BJ (cell line): ENCODE measurements at places on chromosomes 3 and 15.

DNA sequence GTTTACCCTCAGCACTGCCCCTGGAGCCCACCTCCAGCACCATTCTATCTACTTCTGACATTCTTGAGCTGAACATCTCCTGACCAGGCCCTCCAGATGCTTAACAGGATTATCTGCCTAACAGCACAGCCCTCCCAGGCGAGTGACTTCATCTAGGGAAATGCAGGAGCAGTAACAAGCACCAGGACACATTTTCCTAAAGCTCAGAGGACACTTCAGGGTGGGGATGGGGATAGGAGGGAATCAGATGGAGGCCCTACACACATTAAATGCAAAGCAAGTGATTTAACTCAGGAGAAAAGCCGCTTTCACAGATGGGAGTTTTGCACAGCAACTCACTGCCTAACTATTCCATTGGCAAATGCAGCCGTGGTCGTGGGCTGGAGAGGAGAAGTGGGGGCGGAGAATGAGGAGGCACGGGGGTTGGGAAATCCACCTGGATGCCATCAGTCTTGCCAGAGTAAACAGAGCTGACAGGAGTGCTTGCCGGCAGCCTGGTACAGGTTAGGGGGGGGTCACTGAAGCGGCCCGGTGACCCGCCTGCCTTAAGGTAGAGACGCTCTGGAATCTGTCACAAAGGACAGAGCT, 21.3 kb upstream of the BNC1 start:
- DNase-seq: no peak

DNA sequence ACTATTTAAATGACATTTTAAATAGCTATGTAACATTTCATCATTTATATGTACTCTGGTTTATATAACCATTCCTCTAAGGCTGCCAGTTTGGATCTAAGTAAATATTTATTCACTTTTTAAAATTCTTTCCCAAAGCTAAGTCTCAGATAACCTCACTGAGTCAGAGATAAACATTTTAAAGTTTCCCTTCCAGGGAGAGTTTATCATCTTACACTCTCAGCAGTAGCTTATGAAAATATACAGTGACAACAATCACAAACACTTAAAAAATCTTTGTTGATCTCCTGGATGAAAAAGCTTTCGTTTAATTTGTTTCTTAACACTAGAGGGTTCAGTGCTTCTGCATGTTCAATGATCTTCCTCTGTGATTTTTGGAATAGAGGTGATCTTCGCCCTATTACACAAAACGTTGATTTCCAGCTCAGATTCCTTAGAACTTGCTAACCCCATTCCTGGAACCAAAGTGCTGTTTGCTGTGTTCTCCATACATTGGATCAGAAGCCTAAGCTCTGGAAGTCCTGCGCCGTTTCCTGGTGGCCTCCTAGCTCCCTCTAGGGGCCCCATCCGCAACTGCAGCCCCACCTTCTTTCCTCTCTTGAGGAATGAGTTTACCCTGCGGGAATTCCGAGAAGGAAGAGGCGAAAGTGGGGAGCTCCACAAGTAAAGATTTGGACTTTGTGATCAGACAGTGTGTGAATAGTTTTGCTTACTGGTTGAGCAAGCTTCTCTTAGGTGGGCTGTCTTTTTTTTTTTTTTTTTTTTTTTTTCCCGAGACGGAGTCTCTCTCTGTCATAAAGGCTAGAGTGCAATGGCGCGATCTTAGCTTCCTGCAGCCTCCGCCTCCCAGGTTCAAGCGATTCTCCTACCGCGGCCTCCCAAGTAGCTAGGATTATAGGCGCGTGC, 29.3 kb upstream of the SACM1L start:
- DNase-seq: no peak

GRCh38 chr3:38521391-38521987, 25.3 kb downstream of the EXOG start:
- DNase-seq: no peak

DNA sequence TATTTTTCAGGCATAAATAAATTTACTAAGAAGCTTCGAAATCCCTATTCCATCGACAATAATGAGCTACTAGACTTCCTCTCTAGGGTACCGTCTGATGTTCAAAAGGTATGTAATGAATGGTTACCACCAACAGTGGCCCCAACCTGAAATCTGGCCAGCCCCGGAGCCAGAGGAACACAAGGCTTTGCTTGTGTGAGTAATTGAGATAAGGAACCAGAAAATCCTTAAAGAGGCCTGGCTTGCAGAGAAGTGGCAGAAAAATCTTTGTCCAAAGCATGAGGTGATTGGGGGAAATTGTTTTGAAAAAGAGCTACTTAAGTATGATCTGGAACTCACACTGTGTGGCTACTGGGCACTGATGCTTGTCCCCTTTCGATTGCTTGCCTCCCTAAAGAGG, 245.3 kb downstream of the MCTP2 start:
- no peak for DNase-seq
